ENCODE measurements at places on chromosomes 6 and 20.

- H3K4me3 ChIP-seq, result no peak overlapping the region
- no peak overlapping the region for H3K27ac ChIP-seq
- no peak for DNase-seq
- H3K36me3 ChIP-seq, result no peaks in the 10 kb centered on the region
These were observed 37.2 kb downstream of the TMEM14A start for GRCh38 chr6:52707963-52708680.

DNA sequence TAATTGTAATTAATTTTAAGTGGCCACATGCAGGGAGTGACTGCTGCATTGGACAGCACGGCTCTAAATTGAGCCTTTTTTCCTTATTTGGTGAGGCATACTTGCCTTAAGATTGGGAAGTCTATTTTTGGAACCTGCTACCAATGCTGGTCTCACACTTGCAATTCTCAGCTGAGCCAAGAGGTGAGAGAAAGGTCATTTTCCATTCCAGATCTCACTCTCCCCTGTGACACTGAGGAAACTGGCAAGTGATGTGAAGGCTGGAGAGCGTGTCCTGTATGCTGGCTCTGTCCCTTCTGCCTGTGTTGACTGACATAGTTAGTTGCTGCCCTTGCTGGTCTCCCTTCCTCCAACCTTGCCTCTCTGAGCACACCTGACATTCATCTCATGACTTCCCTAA is 735 bp upstream of the MOG start:
- peaks cover 2% of the 10 kb centered on the region for H3K4me1 ChIP-seq
- no peaks in the 10 kb centered on the region for H3K27me3 ChIP-seq
- no peak overlapping the region for H3K27ac ChIP-seq
- no peaks in the 10 kb centered on the region for H3K36me3 ChIP-seq
- H3K4me3 ChIP-seq, result no peak overlapping the region

DNA sequence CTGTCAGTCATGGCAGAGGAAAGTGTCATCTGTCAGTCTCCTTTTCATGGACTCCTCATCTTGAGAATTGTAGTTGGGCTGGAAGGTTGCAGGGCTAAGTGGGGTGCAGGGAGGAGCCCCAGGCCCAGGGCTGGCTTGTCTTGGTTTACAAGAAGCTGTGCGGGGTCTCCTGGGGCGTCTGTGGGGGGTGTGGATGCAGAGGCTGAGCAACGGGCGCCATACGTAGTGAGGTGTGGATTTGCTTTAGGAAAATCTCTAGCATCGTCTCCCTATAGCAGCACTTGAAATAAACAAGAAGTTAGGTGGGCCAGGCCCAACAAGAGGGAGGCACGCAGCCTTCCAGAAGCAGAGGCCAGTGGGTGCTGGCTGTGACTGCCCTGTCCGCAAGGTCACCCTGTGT is 1.8 kb upstream of the SLC17A9 start:
- H3K27ac ChIP-seq, result no peak overlapping the region
- no peak overlapping the region for H3K4me3 ChIP-seq
- no peaks in the 10 kb centered on the region for H3K27me3 ChIP-seq
- no peak for DNase-seq

DNA sequence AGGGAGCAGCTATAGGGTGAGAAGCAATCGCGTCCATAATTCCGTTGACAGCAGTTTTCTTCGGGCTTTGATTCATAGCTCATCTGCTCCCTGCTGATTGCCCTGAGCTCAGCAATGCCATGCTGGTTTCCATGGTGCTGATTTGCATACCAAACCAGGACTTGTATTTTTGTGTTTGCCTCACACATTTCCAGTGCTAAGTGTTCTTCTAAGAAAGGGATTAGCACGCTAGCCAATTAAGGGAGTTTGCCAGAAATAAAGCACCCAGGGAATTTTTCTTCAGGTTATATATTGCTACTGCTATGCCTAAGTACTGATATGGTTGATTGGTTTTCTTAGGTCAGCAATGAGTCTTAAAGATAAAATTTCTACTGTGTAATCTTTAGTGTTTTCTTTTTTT is 177.6 kb downstream of the PLCB1 start:
- no peak overlapping the region for H3K27ac ChIP-seq
- peak; percentile 89 for DNase-seq
- peaks cover 4% of the 10 kb centered on the region for H3K4me1 ChIP-seq
- no peak overlapping the region for H3K4me3 ChIP-seq

GRCh38 chr20:52761867-52762266 is 210.3 kb upstream of the TSHZ2 start:
- H3K4me1 ChIP-seq, result no peaks in the 10 kb centered on the region
- no peaks in the 10 kb centered on the region for H3K36me3 ChIP-seq
- DNase-seq, result no peak
- H3K27ac ChIP-seq, result no peak overlapping the region

GRCh38 chr6:148817689-148818088 is 70.9 kb downstream of the UST start:
- no peaks in the 10 kb centered on the region for H3K27me3 ChIP-seq
- peaks cover 14% of the 10 kb centered on the region for H3K4me1 ChIP-seq
- no peaks in the 10 kb centered on the region for H3K36me3 ChIP-seq
- no peak overlapping the region for H3K27ac ChIP-seq

DNA sequence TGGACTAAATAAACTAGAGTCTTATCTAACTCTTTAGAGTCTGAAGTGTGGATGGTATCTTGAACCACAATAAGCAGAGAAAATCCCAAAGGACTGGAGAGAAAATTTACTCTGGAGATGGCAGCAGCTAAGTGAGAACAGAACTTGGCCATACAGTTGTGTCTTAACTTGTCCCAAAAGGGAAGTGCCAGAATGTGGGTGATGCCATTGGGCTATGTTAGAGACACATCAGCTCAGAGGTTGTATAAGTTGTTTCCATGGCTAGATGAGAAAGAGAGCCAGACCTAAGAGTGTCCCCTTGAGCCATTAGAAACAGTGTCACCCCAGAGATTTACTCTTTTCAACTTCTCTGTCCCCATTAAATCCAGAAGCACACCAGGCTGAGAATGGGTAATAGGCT is 36.2 kb downstream of the FOXO3 start:
- H3K27me3 ChIP-seq, result no peaks in the 10 kb centered on the region
- DNase-seq, result no peak
- H3K27ac ChIP-seq, result no peak overlapping the region
- H3K36me3 ChIP-seq, result no peaks in the 10 kb centered on the region

DNA sequence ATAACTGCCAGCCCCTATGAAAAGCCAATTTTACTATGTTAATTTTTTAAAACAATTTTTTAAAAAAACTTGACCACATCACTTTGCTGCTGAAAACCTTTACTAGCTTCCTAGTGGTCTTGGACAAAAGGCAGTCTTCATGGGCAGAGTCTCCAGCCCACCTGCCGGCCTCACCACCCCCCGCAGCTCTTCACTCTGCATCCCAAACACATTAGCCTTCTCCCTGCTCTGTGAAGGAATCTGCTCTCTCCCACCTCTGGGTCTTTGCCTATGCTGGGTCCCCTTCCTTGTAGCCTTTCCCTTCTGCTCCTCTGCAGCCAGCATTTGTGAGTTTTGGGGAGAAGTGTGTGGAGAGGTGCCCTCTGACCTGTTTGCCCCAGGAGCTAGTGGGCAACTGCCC is 170.7 kb upstream of the MLN start:
- H3K27ac ChIP-seq, result no peak overlapping the region
- peaks cover 3% of the 10 kb centered on the region for H3K4me1 ChIP-seq
- H3K4me3 ChIP-seq, result no peak overlapping the region
- DNase-seq, result no peak
- no peaks in the 10 kb centered on the region for H3K36me3 ChIP-seq
- H3K27me3 ChIP-seq, result no peaks in the 10 kb centered on the region

GRCh38 chr20:3041854-3042409 is 1.5 kb upstream of the GNRH2 start:
- no peak for DNase-seq
- H3K36me3 ChIP-seq, result no peaks in the 10 kb centered on the region
- H3K4me3 ChIP-seq, result no peak overlapping the region

DNA sequence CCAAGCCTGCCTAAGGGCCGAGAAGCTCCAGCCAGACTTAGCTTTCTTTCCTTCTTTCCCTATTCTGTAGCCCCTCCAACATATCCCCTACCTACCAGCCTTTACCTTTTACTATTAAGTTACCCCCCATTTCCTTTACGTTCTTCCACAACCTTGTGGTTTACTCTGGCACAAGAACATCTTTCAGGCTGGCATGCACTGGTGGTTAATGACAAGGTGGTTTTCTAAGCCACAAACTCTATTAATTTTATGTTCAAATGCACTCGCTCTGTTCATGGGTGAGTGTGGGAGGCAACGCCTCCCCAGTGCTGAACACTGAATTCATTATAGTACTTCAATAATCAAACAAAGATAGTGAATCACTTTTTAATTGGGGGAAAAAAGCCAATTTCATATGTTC is 64.4 kb downstream of the TRERF1 start:
- no peak overlapping the region for H3K27ac ChIP-seq
- no peaks in the 10 kb centered on the region for H3K36me3 ChIP-seq
- no peak for DNase-seq

DNA sequence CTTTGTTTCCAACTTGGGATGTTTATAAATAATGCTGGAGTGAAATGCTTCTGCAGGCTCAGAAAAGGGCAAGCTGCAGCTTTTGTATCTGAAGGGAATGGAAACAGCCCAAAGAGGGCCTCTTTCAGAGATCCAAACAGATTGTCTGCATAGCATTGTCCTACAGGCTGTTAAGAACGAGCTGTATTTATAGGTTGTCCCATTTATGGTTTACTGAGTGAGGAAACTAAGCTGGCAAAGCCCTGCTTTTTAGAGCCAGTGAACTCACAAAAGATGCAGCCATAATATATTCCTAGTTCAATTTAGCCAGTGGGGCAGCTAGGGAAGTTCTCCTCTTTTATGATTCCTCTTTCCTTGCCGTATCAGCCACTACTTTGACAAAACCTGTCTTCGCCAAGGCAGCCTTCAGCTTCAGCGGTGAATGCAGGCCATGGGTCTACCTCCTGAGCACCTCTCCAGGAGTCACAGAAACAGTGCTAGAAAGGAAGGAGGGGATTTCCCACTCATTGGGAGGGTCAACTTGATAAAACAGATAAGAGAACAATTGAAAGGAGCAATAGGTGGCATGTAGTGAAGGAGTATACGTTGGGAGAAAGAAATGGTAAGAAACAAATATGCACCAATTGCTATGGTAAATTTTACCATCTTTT is 15.0 kb downstream of the KIAA0319 start:
- H3K36me3 ChIP-seq, result no peaks in the 10 kb centered on the region
- peaks cover 8% of the 10 kb centered on the region for H3K4me1 ChIP-seq
- no peak overlapping the region for H3K27ac ChIP-seq
- peak; percentile 85 for DNase-seq

GRCh38 chr20:2873747-2874041 is 413 bp downstream of the PTPRA start:
- peak; percentile 71 for DNase-seq
- no peaks in the 10 kb centered on the region for H3K36me3 ChIP-seq
- peak overlapping the region; percentile 68 for H3K4me3 ChIP-seq
